ENCODE measurements at places on chromosomes 13 and 19. TPM values are rescaled to one million over a fixed set of nuclear protein-coding genes. Genes with fewer than 3 reads are reported as not detected.

DNA sequence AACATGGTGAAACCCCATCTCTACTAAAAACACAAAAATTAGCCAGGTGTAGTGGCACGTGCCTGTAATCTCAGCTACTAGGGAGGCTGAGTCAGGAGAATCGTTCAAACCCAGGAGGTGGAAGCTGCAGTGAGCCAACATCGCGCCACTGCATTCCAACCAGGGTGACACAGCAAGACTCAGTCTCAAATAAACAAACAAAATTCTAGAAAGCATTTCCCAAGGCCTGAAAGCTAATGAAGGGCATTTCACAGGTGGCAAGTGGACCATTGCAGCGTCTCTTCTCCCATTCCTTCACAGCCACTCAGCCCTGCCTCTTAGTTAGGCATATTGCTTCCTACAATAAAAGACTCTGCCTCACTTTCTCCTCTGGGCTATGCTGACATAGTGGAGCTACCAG is 13.5 kb upstream of the RXFP2 start:
- DNase-seq: no peak

GRCh38 chr13:109941951-109942350 is 155.6 kb upstream of the IRS2 start:
- no peak for DNase-seq

GRCh38 chr13:45787346-45787745 is 64.2 kb downstream of the SIAH3 start:
- DNase-seq: peak; percentile 34

FCAR gene
- polyA plus RNA-seq: not detected

C19orf67 gene
- polyA plus RNA-seq: not detected

GRCh38 chr13:73671011-73671410 is 463.2 kb downstream of the KLF12 start:
- DNase-seq: no peak

UBE2L5 gene
- polyA plus RNA-seq: 0.35 TPM
